ENCODE measurements at places on chromosomes 1 and 21.

- DNase-seq: no peak
These were observed 36.1 kb upstream of the ZBTB8A start for GRCh38 chr1:32503153-32503552.

GRCh38 chr1:221440658-221441057 is 301.2 kb downstream of the DUSP10 start:
- DNase-seq: no peak

GRCh38 chr1:30777060-30777903 is 19.7 kb upstream of the LAPTM5 start:
- no peak for DNase-seq

GRCh38 chr1:158809862-158810261 is 21.3 kb upstream of the MNDA start:
- DNase-seq: no peak

DNA sequence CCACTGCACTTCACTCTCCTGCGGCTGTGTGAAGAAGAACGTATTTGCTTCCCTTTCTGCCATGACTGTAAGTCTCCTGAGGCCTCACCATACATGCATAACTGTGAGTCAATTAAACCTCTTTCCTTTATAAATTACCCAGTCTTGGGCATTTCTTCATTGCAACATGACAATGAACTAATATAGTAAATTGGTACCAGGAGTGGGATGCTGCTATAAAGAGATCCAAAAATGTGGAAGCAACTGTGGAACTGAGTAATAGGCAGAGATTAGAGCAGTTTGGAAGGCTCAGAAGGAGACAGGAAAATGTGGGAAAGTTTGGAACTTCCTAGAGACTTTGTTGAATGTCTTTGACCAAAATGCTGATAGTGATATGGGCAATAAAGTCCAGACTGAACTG is 1907.9 kb downstream of the MRPL39 start:
- DNase-seq: no peak

GRCh38 chr1:47701283-47701682 is 263.4 kb downstream of the FOXD2 start:
- no peak for DNase-seq

- peak; percentile 33 for DNase-seq
These were observed 669 bp downstream of the XPR1 start for GRCh38 chr1:180632326-180633056.

DNA sequence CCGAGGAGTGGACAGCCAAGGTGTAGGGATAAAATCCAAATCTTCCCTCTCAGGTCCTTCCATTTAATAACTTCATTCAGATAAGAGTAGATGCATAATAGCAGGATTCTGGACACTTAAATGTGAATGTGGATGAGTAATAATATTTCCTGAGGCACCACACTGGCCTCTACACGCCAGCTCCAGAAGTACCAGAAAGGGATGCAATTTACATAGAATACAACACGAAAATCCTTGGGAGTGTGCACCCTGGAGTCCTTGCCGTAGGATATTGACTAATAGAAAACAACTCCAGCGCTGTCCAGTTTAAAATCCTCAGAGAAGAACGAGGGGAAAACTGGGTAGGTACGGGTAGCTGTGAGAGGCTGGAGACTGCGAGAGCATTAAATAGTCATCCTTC is 6.9 kb downstream of the PLXNA2 start:
- no peak for DNase-seq

DNA sequence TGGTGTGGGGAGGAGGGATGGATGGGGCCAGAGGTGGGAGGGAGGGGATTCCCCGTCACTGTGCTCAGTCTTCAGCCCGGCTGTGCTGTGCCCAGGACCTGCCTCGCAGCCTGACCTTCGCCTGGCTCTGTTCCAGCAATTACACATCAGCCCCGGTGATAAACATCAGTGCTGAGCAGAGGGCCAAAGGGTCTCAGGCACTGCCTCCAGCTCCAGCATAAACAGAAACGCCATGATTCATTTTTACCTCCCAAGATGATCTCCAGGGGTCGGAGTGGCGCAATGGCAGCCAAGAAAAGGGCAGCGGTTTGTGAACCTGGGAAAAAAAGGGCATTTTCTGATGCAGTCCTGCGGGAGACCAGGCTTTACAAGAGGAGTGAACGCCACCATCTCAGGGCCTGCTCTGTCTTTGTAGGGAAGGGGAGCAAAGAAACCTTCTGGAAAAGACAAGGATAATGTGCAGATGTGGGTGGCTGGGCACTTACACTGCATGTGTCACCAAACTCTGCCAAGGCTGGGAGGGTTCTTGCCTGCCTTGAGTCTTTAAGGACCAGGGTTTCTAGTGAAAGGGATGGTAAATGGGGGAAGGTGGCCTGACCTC is 28.1 kb downstream of the SHISA4 start:
- DNase-seq: peak; percentile 83

GRCh38 chr1:197862221-197862620 is 40.2 kb upstream of the C1orf53 start:
- DNase-seq: no peak

- DNase-seq: no peak
These were observed 4.5 kb upstream of the CATSPERE start for GRCh38 chr1:244456586-244456985.

GRCh38 chr1:63835128-63835527 is 61.3 kb downstream of the ROR1 start:
- no peak for DNase-seq

- no peak for DNase-seq
These were observed 170.7 kb upstream of the IRF2BP2 start for GRCh38 chr1:234780531-234781162.

DNA sequence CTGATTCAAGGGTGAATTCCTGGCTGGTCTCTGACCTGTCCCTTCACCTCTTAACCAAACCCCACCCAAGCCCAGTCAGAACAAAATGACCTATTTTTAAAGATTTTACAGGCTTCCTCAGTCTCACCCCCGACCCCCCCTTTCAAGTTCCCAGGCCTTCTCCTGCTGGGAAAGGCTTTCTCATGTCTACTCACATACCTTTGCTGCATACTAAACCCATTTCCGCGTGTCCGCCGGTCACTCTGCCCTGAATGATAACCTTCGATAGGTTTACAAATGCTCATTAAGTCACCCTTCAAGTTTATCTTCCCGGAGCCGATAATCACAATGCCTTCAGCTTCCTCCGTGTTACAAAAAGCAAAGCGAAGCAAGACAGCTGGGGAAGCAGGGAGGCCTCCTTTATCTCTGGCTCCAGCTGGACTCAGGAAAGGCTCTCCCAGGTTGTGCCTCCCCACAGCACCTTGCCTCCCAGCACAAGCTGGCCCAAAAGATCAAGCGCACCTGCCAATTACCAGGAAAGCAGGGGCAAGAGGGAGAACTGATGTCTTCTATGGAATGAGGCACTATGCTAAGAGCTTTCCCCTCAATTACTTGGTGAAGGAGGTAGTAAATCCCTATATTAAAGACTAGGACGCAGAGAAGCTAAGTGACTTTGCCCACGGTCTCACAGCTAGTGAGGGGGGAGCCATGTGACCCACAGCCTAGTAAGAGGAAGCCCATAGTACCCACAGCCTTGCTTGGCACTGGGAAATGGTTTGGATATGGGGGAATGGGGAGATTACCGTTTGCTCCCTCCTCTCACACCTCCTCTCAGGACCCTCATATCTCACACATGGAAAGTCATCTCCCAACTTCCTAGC is 15.9 kb downstream of the SMIM12 start:
- DNase-seq: no peak

DNA sequence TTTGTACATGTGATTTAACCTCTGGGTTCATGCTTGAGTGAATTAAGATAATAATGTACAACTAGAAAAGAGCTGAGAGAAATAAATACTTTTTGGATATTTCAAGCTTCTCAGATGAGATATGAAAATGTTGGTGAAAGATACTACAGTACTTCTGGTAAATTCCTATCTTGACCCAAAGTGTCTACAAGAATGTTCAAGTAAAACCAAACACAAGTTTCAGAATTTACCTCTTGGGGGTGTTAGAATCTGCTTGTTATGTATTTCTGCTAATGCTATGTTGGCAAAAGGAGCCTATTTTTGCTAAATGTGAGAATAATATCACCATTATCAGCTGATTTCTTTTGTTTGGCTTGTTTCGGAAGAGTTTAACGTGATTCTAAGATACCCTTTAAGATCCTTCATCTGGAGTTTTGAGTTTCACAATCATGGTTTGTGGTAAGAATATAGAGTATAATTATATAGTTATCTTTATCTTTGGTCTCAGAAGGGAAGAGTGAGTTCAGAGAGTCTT is 388.5 kb downstream of the LMO4 start:
- DNase-seq: no peak

- DNase-seq: no peak
These were observed 31.2 kb upstream of the SYNC start for GRCh38 chr1:32733582-32734321.

GRCh38 chr1:197973206-197973605 is 56.0 kb downstream of the LHX9 start:
- no peak for DNase-seq

DNA sequence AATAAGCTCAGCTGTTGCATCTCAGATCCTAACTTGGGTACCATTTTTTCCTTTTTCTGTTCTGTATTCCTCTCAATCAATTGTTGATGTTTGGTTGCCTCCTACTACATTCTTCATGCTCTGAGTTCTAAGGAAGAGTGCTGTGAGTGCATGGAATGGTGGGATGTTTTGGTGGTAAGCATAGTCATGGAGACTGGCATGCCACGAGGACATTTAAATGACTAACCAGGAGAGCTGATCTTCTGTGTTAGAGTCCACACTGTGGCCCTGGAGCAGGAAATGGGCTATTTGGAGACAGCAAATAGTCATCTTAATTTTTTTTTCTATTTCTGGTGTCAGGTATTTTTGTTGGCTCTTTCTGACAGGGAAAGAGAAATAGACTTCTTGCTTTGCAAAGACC is 69.5 kb upstream of the HSD17B7 start:
- DNase-seq: no peak

- peak; percentile 22 for DNase-seq
These were observed 98.0 kb upstream of the C1orf105 start for GRCh38 chr1:172322219-172323061.

DNA sequence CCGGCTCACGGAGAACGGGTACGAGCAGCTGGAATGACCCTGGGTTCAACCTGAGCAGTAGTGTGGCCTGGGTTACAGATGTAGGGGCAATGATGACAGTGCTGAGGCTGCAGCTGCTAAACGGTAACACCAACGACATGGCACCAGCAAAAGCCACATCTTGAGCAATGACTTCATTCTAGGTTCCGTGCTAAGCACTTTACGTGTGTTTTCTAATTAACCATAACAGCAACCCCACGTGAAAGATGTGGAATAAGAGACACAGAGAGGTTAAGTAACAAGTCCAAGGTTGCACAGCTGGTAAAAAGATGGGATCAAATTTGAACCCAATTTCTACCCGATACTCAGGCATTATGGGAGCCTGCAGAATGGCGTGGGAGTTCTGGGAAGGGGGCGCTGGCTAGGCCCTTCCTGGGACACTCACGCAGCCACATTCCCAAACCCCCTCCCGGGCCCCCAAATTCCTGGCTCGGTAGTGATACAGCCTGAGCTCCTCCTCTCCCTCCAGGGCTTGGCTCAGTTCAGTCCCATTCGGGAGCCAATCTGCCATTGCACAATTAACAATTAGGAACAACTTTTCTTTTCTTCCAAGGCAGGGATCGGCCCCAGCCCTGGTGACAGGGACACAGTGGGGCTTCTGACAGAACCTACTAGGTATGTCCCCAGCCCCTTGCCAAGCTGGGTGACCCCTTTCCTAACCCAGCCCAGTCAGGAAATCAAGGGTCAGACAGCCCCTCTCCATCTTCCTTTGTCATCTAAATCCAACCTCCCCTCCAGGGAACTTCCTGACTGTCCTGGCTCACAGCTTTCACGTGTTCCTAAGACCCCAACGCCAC is 23.8 kb upstream of the ECE1 start:
- DNase-seq: no peak

- DNase-seq: no peak
These were observed 73.4 kb downstream of the SH3BGR start for GRCh38 chr21:39525129-39525528.

DNA sequence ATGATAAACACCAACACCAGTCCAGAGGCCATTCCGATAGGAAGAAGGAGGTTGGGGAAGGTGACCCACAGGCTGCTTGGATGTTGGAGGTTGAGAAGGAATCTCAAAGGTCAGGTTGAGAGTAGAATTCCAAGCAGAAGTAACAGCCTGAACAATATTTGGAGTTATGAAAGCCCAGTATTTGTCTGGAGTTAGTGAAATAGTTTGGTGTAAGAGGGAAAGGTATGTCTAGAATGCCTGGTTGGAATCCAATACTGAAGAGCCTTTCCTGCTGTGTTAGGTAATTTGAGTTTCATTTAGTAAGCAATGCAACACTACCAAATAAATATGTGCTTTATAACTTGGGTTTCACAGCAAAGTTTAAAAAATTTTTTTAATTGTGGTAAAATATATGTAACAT is 70.5 kb upstream of the MCOLN3 start:
- no peak for DNase-seq

- DNase-seq: no peak
These were observed 168.3 kb upstream of the SGIP1 start for GRCh38 chr1:66365635-66366034.

DNA sequence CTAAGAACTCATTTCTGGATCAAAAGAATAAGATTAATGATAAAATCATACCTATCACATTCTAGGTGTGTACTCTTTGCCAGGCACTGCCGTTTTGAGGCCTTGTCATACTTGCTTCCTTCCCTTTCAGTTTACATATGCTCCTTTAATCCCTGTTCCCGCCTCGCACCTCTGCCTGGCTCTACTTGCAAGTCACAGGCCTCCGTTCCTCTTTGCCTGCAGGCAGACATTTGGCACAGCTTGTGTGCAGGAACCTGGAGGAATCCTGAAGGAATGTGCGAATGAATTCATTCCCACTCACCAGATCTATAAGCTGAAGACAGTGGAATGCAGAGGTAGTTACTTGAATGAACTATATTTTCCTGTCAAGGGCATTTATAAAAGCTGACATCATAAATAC is 13.8 kb downstream of the WLS start:
- no peak for DNase-seq

GRCh38 chr1:6796095-6796494 is 10.8 kb downstream of the CAMTA1 start:
- no peak for DNase-seq

GRCh38 chr21:41809891-41810596 is 43.2 kb upstream of the RIPK4 start:
- no peak for DNase-seq

- DNase-seq: no peak
These were observed 32.9 kb downstream of the SCYL3 start for GRCh38 chr1:169860750-169861149.

DNA sequence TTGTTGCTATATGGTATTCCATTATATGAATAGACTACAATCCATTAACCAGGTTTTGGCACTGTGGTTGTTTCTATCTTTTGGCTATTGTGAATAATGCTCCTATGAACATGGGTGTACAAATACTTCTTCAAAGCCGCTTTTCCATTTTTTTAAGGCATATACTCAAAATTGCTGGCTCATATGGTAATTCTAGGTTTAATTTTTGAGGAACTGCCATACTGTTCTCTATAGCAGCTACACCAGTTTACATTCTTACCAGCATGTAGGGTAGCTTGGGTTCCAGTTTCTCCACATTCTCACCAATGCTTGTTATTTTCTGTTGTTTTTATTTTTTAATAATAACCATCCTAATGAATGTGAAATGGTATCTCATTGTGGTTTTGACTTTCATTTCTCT is 19.9 kb upstream of the AGO1 start:
- DNase-seq: no peak

All from H54 (cell line).